ENCODE measurements at places on chromosomes 5 and 9.

DNA sequence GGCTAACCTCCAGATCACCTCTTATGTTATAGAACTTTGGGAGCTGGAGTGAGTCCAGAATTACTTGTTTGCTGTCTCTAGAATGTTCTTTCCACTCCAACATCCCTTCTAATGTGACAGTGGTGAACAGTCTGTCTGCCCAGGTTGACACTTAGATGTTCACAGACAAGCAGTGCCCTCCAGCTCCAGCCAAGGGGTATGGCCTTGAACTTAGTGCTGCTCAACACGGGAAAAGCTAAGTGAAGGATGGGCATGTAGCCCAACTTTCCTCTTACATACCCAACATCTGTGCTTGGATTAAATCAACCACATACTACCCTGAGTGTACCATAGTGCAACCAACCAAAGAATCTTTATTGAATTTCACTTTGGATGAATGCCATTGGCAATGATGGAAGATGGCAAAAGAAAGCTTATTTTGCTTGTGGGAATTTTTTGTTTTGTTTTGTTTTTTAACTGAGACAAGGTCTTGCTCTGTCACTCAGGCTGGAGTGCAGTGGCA is 201.2 kb downstream of the NXNL2 start:
- no peak for DNase-seq

- DNase-seq: no peak
Observed at GRCh38 chr9:114641967-114642366, 15.6 kb downstream of the TEX53 start.

DNA sequence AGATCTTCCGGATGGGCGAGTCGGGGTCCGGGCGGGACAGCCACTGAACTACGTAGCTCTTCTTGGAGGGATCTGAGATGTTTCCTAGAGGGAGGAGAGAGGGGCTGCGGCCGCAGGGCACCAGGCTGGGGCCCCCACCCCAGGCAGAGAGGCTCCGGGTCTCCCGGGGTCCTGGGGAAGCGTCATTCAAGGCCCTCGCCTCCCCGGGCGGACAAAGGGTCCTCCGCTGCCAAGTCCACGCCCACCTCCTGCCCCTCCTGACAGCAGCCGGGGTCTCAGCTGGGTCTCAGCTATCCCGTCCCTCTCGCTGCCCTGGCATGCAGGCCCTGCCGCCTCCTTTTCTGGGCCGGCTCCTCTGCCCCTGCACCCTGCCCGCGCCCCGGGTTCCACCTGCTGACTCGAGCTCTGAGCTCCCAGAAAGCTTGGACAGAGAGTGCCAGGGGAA is 61.5 kb downstream of the ZNF354C start:
- DNase-seq: no peak

DNA sequence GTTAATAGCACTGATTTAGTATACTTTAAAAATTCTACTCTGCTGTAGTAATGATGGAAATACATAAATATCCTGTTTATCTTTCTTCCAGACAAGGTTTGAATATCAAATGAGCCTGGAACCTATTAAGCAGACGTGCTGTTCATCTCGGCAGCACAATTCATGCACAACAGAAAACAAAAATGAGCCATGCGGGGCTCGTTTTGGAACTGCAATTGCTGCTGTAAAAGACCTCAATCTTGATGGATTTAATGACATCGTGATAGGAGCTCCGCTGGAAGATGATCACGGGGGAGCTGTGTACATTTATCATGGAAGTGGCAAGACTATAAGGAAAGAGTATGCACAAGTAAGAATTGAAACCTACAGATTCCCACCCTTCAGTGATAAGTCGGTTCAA is 79.1 kb upstream of the ITGA2 start:
- DNase-seq: no peak

DNA sequence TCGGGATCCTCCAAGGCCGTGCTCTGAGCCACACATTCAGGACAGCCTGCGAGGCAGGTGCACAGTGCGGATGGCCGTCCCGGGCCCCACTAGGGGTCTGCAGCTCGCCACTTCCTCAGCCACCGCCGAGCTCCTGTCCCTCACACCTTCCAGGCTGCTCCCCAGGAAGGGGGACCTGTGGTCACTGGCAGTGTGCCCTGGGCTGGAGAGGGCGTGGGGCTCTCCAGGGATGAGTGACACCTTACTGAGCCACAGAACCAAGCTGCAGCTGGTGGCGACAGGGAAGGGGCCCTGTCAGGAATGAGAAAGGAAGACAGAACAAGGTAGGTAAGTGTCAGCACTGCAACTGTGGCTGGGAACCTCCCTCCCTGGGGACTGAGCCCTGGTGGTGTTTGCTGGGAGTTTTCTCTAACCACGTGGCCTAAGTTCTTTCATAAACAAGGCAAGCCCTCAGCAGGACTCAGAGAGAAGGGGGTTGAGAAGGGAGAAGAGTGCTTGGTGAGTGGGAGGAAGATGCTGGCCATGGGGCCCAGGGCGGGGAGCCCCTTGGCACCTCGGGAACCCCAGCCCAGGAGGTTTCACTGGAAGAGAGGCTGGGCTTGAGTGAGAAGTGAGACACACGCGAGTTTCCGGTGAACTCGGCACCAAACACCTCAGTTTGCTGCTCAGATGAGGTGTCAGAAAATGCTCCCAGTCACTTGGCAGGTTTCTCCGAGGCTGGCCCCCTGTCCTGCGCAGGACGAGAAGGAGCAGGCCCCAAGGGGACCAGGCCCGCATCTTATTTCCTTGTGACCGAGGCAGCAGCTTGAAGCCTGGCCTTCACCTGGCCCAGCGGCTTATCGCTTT is 5.2 kb downstream of the IL13 start:
- DNase-seq: no peak

- DNase-seq: no peak
Observed at GRCh38 chr9:36924071-36924470, 110.0 kb downstream of the PAX5 start.

DNA sequence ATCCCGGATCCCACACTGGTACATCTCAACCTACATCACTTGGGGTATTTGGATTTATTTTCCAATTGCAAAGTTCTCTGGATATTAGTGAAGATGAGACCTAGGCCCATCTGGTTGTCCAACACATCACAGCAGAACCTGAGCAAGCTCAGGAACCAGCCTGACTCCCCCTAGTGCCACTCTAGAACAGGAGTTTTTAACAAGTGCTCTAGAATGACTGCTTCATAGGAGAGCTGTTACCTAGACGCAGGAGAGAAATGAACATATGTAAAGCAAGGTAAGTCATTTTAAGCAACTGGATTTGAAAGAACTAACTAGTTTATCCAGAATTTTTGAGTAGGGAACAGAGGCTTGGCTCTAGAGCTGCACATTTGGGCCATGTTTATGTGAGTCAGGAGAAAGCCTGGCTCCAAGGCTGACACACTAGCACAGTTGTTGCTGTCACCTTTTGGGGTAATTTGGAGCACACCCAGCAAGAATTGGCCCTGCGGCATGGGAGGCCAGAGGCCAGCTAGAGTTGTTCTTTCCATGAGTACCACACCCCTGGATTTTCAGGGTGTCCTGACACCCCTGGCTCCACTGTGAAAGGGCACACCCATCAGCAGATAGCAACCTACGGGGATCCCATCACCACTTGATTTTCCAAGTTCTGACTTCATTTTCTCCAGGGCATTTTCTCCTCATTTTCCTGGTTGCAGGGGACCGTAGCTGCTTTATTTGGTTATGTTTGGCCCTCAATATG is 110.9 kb upstream of the LPAR1 start:
- no peak for DNase-seq

DNA sequence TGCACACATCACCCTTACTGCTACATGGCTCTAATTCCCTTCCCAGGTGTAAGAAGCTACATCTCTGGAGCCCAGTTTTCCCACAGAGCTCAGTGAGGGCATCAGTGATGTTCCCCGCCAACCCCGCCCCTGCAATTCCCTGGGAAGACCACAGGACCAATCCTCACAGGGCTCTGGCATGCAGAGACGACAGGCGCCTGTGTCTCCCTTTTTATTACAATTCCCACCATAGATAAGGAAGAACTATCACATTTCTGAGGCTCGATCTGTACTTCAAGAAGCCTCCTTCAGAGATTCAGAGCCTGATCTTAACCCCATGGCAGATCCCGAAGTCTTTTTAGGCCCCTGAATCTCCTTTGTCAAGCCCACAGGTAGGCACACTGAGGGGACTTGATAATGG is at the start of gene OR1L6:
TSS of gene OR1L6 (plus strand) at position 301 of the 400 bp plus-strand sequence. CDS start 7,545 bp downstream, outside the sequence.
- DNase-seq: no peak

Measured in stimulated activated CD4-positive, alpha-beta T cell treated with anti-CD3 and anti-CD28 coated beads, TNF-alpha, amount 100 ng/mL, for 4 hours (primary cell).